Eye (tissue), 1 donor: ENCODE measurements at places on chromosomes 12 and 14.

DNA sequence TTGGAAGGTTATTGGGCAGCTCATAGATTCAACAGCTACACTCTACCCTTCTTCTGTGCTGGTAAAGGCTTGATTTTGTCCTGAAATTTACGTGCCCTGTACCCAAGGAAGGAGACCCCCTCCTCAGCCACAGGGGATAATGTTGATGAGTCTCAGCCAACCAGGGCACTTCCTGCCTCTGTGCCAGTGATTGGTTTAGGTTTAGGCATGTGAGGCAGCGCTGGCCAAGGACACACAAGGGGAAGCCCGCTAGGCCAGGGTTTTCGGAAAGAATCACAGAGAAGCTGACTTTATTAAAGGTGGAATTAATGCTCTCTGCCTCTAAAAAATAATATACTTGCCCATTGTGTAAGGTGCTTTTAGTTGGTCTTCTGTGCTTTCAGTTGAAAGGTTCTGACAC is 15.4 kb upstream of the CTDSP2 start:
- DNase-seq: no peak

DNA sequence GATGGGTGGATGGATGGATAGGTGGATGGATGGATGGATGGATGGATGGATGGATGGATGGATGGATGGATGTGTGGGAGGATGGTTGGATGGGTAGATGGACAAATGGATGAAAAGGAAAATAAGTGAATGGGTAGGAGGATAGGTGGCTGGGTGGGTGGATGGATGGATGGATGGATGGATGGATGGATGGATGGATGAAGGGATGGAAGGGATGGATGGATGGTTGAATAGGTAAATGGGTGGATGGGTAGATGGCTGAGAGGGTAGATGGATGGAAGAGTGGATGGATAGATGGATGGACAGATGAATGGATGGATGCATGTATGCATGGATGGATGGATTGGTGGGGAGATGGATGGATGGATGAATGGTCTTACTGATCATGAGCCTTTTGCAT is 36.5 kb downstream of the MAP1LC3B2 start:
- no peak for DNase-seq

GRCh38 chr12:89200217-89200616 is 152.1 kb downstream of the DUSP6 start:
- no peak for DNase-seq

DNA sequence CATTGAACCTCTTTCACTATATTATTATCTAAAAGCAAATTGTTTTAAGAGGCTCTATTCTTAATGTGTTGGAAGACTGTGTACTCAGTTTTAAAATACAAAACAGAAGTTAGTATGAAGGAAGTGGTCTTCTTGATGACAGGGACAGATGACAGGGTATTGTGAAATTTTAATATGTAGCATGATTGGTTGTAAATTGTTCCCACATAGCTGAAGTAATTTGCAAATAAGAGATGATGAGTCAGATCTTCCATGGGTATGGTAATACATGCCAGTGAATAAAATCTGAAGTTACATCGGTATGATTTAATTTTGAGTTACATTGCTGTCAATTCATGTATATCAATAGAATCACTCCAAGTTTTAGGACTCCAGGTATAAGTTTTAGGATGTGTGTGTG is 454.8 kb downstream of the AEBP2 start:
- no peak for DNase-seq

GRCh38 chr12:64221651-64222008 is 466 bp downstream of the KICS2 start:
- DNase-seq: peak; percentile 94

DNA sequence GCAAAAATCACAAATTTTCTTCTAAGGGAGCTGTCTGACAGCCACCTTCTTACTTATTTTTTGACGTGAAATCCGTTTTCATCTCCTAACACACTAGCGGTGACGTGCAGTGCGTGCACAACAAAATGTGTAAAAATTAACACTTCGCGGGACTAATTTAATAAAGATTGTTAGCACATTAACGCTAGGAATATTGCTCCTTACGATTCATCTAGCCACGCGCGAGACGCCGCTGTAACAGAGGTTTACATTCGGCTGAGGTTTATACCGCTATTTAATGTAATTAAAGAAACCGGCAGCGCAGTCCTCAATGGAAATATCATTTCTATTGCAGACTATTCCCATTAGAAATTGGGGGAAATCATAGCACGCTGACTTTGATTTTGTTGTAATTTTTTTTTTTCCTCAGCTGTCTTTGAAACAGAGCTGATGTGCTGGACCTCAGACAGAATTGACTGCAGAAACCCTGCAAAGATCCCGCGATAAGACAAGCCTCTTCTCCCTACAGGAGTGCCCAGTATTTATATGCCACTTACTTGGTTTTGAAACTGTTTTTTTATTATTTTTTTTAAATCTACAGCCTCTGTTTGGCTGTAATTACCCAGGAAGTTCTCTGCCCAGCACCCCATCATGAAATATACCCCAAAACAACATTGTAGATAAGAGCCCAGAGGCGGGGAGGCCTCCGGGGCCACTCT is 31.2 kb downstream of the BCL11B start:
- DNase-seq: no peak

GRCh38 chr14:22561661-22562579 is 27.1 kb downstream of the DAD1 start:
- DNase-seq: no peak

DNA sequence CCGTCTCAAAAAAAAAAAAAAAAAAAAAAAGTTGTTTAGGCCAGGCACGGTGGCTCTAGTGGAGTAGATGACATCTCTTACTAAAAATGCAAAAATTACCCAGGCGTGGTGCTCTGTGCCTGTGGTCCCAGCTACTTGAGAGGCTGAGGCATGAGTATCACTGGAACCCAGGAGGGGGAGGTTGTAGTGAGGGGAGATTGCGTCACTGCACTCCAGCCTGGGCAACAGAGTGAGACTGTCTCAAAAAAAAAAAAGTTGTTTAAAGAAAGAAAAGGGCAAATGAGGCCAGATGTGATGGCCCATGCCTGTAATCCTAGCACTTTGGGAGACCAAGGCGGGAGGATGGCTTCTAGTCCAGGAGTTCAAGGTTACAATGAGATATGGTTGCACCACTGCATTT is 36.6 kb upstream of the SPPL3 start:
- no peak for DNase-seq

GRCh38 chr12:64039281-64039871 is 182.7 kb downstream of the KICS2 start:
- peak; percentile 67 for DNase-seq

DNA sequence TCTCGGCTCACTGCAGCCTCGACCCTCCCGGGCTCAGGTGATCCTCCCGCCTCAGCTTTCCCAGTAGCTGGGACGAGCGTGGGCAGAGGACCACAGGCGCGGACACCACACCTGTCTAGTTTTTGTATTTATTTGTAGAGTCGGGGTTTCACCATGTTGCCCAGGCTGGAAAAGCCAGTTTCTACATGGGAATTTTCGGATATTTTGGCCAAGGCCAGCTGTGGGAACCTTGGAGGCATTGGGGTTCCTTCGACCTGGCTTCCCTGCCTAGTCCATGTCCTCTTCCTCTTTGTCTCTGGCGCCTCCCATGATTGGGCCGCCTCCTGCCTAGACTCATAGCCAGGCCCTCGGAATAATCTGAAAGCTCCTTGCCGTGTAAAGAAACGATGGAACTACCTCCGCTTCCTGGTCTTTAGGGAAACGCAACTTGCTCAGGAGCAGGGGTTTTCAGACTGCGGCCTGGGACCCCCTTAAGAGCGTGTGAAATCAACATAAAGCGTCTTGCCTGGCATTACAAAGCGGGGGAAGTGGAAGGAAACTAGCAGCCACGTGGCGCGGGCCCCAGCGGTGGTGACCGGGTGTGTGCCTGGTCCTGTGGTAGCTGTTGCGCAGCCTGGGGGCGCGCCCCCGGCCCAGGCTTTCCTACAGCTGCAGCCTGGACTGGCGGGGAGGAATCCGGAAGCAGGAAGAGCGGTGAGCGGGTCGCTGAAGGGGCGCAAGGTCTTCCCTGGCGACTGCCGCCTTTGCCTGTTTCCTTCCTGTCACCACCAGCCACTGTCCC is 1.4 kb upstream of the HSP90AA1 start:
- DNase-seq: peak; percentile 81

GRCh38 chr14:87630846-87631245 is 362.1 kb downstream of the GALC start:
- peak; percentile 19 for DNase-seq

DNA sequence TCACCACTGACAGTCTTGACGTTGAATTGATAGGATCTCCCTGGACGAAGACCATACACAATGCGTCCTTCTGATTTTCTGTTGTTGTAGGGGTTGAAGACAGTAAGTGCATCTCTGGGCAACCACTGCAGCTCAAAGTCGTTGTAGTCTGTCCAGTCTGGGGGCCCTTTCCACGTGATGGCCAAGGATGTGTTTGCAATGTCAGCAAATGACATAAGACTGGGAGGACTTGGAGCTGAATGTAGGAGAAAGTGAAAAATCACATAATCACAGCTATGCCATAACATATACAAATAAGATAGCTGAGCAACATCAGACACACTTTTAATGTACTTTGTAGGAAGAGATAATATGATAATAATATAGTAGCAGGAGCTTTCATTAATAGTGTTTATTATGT is 77.8 kb downstream of the PTPRB start:
- DNase-seq: no peak

- no peak for DNase-seq
These were observed 488.0 kb upstream of the STXBP6 start for GRCh38 chr14:25537846-25538455.

- DNase-seq: peak; percentile 67
These were observed 21.2 kb upstream of the RNASE4 start for GRCh38 chr14:20662968-20663732.

- no peak for DNase-seq
These were observed 92.2 kb upstream of the ATF7IP start for GRCh38 chr12:14272956-14273912.

GRCh38 chr14:53501361-53502211 is 348.5 kb upstream of the DDHD1 start:
- DNase-seq: no peak

GRCh38 chr12:117836476-117836875 is 132.3 kb downstream of the KSR2 start:
- DNase-seq: no peak
